WTC11 (cell line): ENCODE measurements at places on chromosomes 2 and 18.

DNA sequence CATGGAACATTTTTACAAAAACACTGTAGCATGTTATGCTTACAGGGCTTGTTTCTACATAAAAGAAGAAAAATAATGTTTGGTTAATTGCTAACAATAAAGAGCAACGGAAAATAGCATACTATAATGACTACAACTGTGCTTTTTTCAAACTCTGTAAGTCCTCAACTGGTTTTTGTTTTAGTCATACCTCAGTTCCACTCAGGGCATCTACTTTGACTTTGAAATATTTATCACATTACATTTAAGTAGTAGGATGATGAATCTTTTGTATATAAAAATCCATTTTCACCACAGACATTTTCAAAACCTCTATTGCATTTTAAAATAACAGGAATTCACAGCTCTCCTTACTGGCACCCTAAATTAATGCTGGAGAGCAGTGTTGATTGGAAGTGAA, 8.3 kb downstream of the SATB2 start:
- no peak for DNase-seq

GRCh38 chr2:71938659-71939587, 208.7 kb downstream of the CYP26B1 start:
- no peak for DNase-seq

GRCh38 chr2:148876202-148876594, 1.2 kb downstream of the KIF5C start:
- peak; percentile 40 for DNase-seq

- DNase-seq: no peak
Observed at GRCh38 chr2:201260302-201260800, at the start of gene CASP8. TSS of gene CASP8 (plus strand) at chr2:201260536. CDS start at chr2:201266487, 5,951 bp downstream.

DNA sequence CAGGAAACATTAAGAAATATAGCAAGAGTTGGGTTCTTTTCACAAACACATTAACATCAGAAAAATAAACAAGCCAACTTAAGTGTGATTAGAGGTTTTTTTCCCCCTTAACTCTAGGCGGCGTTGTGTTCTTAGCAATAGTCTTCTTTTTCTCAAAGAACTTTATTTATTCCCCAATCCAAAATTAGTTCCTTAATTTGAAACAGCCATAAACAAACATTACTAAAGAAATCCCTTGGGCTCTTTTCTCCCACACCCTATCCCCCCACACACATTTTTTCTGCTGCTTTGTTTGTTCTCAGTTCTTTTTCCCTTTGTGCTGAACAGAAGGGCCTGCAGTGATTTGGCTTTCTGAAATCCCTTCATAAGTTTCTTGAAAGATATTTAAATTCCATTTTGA, 13.2 kb upstream of the MYO1B start:
- no peak for DNase-seq

DNA sequence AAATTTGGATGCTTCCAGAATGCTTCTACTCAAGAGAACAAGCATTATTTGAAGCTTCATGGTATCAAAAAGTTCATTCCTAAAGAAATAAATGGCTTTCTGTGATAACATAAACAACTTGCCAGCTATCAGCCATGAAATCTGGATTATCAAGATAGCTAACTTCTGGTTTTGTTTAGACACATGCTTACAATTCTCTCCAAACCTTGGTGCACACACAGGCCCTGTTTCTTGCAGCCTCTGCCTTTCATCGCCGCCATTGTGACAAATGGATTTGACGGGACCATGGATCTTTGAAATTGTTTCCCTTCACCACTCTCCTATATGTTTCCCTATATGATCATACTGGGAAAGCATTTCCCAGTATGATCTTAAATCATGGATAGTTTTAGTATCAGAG, 47.9 kb upstream of the CABLES1 start:
- no peak for DNase-seq

GRCh38 chr2:160603771-160604510, 110.3 kb upstream of the RBMS1 start:
- no peak for DNase-seq

- no peak for DNase-seq
Observed at GRCh38 chr2:9010866-9011265, 7.4 kb upstream of the MBOAT2 start.

DNA sequence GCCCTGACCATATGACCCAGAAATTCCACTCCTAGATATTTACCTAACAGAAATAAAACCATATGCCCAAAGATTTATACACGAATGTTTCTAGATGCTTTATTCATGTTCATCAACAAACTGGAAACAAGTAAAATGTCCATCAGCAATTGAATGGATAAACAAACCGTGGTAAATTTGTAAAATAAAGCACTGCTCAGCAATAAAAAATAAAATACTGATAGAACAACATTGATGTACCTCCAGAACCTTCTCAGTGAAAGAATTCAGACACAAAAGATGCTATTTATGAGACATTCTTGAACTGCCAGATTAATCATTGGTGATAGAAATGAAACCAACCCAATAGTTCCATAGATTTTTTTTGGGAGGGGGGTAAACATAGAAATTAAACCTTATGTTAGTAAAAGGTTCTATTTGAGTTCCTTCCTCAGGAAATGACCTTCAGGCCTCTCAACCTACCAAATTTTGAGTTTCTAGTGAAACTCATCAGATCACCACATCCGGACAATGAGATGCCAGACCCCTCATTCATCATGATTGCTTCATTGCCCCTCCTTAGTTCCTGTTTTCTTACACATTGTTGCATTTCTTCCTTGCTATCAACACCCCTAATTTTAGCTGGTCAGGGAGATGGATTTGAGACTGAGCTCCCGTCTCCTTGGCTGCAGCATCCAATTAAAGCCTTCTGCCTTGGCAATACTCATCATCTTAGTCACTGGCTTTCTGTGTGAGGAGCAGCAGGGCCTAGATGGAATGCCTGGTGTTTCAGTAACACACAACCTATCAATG, 203.5 kb downstream of the LPIN1 start:
- DNase-seq: no peak

DNA sequence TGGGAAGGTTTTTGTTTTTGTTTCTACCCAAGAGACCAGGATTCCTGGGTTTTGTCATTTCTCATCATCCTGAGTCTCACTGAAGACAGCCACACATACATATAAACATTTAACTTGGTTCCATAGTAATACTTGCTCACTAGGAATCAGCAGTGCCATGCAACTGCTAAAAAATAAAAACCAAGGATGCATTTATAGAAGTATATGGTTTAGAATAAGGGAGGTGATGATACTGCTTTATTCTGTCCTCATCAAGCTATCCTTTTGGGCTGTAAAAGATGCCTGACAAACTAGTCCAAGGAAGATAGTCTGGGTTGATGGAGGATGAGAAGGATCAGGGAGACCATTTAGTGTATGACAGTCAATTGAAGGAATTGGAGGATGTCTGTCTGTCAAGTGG, 740 bp downstream of the SPATA3 start:
- DNase-seq: no peak

DNA sequence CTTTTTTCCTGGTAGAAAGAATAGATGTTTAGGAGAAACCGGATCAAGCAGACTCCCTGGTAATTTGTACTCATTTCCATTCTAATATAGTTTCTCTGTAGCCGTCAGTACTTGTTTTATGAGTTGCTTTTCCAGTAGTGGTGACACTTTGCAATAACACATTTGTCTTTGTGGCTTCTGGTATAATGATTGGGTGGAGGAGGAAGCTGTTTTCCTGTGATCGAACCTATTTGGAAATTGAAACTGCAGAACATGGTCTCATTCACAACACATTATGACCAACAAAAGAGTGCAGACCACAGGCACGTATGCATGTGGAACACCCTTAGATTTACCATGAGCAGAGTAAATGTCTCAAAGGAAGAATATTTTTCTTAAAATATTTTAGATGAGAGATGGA, 7.6 kb upstream of the SERPINB12 start:
- DNase-seq: no peak
